Fibroblast of lung (primary cell): ENCODE measurements at places on chromosomes 1 and 21.

GRCh38 chr1:29803486-29803885 lies 567.2 kb downstream of the PTPRU start:
- no peak for DNase-seq

GRCh38 chr1:14699620-14700019 lies 101.1 kb downstream of the KAZN start:
- DNase-seq = no peak

DNA sequence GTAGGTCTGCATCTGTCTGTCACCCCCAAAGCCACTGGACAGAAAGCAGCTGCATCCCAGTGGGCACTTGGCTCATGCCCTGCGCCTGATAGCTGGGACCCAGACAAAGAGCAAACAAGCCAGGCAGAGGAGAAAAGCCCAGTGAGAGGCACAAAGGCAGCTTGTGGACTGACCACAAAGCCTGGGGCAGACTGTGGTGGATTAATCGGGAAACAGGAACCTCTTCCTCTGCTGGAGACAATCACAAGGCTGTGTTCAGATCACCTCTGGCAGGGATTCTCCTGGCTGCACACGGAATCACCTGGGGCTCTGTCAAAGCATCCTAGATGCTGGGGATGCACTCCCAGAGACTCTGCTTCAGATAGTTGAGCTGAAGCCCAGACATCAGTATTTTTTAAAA lies 15.2 kb upstream of the GJB5 start:
- DNase-seq = no peak

DNA sequence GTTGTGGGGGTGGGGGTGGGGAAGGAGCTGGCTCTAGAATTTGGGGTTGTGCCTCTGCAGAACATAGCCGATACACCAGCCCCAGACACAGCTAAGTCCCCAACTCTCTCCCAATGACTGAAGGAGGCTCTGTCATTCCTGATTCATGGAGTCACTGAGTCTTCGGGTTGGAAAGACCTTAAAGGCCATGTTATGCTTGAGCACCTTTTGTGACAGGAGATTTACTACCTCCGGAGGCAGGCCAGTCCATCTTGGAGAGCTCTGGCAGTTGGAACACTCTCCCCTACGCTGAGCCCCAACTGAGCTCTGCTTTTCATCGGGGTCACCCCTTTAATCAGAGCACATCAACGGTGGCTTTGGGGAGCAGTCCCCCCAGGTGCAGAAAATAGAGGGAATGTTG lies 284.4 kb upstream of the GJB5 start:
- DNase-seq = no peak

GRCh38 chr1:61807606-61808140 lies 65.4 kb downstream of the PATJ start:
- DNase-seq = no peak

DNA sequence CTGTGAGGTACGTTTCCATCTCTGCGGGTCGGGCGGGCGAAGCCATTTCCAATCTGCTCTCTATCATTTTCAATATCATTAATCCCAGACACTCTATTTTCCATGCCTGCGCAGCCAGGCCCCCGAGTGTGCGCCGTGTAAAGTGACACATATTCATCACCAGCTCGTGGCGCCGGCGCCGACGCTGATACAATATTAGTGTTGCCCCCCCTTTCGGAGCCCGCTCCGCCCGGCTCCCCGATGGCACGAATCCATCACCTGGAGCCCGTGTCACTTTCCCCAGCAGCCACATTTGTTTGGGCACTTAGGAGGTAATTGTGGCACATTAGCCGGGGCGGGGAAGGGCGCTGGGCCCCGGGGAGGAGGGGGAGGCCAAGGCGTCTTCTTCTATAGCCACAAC lies 33.7 kb upstream of the DMBX1 start:
- no peak for DNase-seq

DNA sequence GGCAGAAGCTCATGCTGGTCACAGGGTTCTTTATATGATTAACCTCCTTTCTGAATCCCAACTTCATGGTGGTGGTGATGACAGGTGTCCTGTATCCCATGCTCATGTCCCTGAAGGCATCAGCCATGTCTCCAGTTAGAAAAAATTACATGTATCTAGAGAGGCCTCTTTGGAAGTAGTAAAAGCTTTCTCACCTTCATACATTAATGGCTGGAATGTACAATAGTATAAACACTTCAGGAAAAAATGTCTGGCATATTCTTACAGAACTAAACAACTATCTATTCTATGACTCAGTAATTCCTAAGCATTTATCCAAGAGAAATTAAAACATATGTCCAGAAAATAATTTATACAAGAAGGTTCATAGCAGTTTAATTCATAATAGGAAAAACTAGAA lies 34.0 kb downstream of the ADAM30 start:
- peak; percentile 60 for DNase-seq

- DNase-seq = no peak
These were observed 15.1 kb downstream of the ELK4 start for GRCh38 chr1:205616563-205617293.

GRCh38 chr1:214476986-214477870 lies 74.2 kb downstream of the PTPN14 start:
- DNase-seq = peak; percentile 70

GRCh38 chr1:78176448-78176847 lies 130.7 kb downstream of the GIPC2 start:
- peak; percentile 92 for DNase-seq

- peak; percentile 30 for DNase-seq
These were observed 54.6 kb downstream of the PRKCZ start for GRCh38 chr1:2104621-2105427.

- peak; percentile 74 for DNase-seq
These were observed 298.9 kb downstream of the KCNT2 start for GRCh38 chr1:196309386-196309785.

GRCh38 chr1:109981004-109981335 lies 3.6 kb upstream of the AHCYL1 start:
- DNase-seq = no peak

DNA sequence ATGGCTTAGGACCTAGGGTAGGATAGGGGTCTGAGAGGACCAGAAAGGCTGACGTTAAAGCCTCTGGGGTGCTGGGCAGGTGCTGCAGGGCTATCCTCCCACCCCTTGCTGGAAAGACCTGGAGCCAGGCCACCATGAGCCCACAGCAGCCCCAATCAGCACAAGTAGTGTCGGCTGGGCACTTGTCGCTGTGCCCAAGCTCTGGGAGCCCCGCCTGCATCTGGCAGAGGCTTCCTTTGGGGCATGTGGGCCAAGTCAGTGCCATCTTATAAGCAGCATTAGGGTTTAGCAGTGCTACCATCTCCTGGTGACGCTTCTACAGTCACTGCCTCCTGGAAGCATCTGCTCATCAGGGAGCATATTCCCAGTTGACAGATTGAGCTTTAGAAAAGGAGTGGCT lies 31.3 kb downstream of the MAN1C1 start:
- DNase-seq = no peak

- DNase-seq = no peak
These were observed 17.4 kb downstream of the SLC27A3 start for GRCh38 chr1:153792631-153793041.

DNA sequence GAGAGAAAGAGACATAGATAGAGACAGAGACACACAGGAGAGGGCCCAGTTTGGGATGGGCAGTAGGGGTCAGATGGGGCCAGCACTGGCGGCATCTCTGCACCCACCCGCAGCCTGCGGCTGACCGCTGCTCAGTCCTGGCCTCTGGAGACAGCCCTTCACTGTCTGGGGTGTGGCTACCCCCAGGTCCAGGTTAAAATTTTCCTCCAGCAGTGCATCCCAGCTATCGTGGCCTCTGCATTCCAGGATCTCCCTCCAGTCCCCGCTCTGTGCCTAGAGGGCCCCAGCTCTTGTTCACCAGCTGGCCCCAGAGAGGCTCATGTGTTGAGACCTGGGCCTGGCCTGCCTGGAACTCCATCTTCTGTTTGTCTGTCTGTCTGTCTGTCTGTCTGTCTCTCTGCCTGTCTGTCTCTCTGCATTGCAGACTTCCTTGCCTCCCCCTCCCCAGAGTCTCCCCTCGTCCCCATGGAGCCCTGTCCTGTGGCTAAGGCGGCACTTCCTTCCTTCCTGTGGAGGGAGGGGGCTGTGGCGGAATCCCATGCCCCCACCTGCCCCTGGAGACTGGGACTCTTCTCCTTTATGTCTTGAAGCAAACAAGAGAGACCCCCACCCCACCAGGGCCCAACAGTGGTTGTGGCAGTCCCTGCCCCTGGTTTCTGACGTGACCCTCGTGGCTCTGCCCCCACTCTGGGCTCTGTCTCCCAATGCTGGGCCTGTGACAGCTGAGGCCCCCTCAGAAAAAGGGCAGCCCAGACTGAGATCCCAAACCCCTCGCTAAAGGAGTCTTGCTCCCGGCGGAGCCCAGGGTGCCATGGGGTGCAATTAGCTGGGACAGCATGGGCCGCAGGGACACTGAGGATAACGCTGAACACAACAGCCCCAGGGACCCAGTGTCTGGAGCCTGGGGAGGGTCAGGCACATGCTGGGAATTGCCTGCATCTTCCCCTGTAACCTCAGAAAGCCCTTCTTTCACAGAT lies 241.8 kb downstream of the NPHP4 start:
- DNase-seq = no peak

DNA sequence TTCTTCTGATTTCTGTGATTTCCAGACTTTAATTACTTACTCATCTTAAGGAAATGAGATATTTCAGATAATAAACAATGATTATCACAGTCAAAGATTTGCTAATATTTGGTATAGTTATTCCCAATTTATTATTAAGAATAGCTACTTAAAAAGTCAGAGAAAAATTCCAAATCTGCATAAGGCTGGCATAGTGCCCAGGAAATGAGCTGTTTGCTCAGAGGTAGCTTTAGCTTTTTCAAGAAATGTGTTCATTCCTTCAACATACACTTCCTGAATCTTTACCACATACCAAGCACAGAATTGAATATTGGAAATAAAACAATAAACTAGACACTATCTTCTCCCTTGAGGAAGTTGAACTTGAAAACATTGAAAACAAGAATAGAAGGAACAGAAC lies 44.3 kb upstream of the KCNK1 start:
- peak; percentile 2 for DNase-seq

- no peak for DNase-seq
These were observed 2.2 kb upstream of the GJB4 start for GRCh38 chr1:34757386-34757785.

GRCh38 chr1:225765982-225766674 lies 11.5 kb upstream of the SRP9 start:
- DNase-seq = no peak

DNA sequence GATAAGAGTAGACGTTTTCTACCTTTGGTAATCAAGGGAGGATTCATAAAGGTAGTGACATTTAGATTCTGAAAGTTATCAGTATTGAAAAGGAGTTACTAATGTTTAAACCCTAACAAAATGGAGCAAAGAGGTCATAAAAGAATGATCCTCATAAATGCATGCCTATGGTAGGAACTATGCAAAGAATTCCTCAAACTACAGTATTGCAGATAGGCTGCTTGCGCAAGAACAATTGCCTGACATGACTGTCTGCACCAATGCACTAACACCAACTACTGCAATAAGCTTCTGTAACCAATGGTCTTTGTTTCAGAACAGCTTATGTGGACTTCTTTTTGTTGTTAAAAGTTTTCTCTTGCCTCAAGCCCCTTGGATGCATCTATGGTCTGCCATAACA lies 597.3 kb upstream of the ADGRL4 start:
- peak; percentile 66 for DNase-seq

- no peak for DNase-seq
These were observed 226.2 kb downstream of the AJAP1 start for GRCh38 chr1:4880626-4881025.

DNA sequence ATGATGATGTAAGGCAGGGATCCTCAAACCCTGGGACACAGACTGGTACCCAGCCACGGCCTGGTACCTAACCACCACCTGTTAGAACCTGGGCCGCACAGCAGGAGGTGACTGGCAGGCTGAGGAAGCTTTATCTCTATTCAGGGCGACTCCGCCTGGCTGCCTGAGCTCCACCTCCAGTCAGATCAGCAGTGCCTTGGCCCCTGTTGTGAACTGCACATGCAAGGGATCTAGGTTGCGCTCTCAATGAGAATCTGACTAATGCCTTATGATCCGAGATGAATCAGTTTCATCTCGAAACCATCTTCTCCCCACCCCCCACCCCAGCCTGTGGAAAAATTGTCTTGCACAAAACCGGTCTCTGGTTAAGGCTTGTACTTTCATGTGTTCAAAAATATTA lies 4.2 kb downstream of the RNPC3 start:
- no peak for DNase-seq

- DNase-seq = no peak
These were observed 19.5 kb downstream of the ACTN2 start for GRCh38 chr1:236705771-236706170.

GRCh38 chr1:204254031-204254661 lies 40.4 kb upstream of the GOLT1A start:
- peak; percentile 84 for DNase-seq

GRCh38 chr21:35681946-35682345 lies 378.4 kb downstream of the SETD4 start:
- DNase-seq = peak; percentile 30

GRCh38 chr1:16215882-16216753 lies 3.7 kb upstream of the ARHGEF19 start:
- peak; percentile 80 for DNase-seq

GRCh38 chr1:53273526-53273925 lies 35.2 kb upstream of the MAGOH start:
- DNase-seq = no peak

GRCh38 chr1:34785875-34786470 lies 5.0 kb downstream of the GJB3 start:
- DNase-seq = no peak

GRCh38 chr1:20107796-20108195 lies 11.5 kb downstream of the PLA2G2D start:
- DNase-seq = no peak

DNA sequence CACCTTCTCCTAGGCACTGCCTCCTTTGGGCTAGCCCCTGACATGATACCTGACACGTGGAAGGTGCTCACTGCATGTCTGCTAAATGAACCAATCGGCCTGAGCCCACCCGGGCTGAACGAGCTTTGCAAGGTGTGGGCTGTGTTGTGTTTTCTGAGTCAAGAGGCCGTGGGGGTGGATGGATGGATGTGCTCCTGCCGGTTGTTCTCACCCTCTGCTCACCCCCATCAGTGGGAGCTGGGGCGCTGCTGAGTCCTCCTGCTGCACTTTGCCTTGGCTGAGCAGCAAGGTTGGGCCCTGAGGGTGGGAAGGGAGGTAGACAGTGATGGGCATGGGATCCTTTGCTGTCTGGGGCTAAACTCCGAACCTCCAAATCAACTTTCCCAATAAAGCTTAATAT lies 6.7 kb upstream of the CACNA1E start:
- no peak for DNase-seq

- no peak for DNase-seq
These were observed 324.6 kb downstream of the SPATA17 start for GRCh38 chr1:217955723-217956122.
